SW 1271 (cell line): ENCODE measurements at places on chromosomes 1 and 21.

- no peak for DNase-seq
These were observed 2.4 kb downstream of the CA14 start for GRCh38 chr1:150259758-150260669.

GRCh38 chr21:16154951-16155635, 425.3 kb downstream of the USP25 start:
- DNase-seq, result no peak

- DNase-seq, result no peak
These were observed 31.9 kb downstream of the NEK2 start for GRCh38 chr1:211643324-211644212.

DNA sequence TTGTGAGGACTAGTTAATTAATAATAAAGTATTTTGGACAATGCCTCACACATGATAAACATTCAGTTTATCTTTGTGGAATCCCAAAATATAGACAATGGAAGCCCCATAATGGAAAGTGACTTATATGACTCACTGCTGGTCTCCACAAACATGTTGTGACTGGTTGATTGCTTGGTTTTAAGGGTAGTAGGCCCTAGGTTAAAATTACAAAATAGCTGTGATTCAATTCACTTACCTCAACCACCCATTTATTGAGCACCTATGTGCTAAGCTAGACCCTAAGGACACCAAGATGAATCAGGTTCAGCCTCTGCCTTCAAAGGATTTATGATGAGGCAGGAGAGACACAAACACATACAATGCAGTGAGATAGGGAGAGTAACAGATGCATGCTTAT, 42.4 kb downstream of the KANK4 start:
- DNase-seq, result no peak

GRCh38 chr1:21110163-21110562, 66.5 kb downstream of the EIF4G3 start:
- DNase-seq, result no peak

- DNase-seq, result no peak
These were observed 17.0 kb downstream of the C1orf198 start for GRCh38 chr1:230851291-230851691.

GRCh38 chr1:8317647-8318381, at the start of gene SLC45A1:
Gene SLC45A1, plus strand, starts transcription at chr1:8318114. Its CDS starts 6,216 bp downstream, at chr1:8324330.
- peak; percentile 9 for DNase-seq

DNA sequence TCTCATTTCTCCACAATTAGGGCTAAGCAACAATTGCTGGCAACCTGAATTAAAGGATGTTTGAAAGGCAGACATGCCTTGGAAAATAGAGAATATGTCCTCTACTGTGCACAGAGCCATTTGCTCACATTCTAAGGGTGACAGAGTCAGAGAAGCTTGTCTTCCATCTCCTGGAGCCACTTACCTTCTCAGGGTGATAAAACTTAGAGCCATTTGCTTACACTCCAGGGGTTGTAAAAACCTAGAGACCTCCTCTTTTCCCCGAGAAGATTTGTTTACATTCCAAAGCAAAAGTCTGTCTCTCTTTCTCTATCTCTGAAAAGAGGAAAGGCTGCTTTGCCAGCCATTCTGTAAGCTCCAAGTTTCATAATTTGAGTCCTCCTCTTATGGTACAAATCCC, 61.3 kb downstream of the LBR start:
- no peak for DNase-seq

- no peak for DNase-seq
These were observed 12.3 kb upstream of the HAX1 start for GRCh38 chr1:154260127-154260526.

- DNase-seq, result no peak
These were observed 5.1 kb upstream of the ENAH start for GRCh38 chr1:225658041-225658440.

- no peak for DNase-seq
These were observed 12.1 kb downstream of the ATP5PF start for GRCh38 chr21:25722631-25723030.

DNA sequence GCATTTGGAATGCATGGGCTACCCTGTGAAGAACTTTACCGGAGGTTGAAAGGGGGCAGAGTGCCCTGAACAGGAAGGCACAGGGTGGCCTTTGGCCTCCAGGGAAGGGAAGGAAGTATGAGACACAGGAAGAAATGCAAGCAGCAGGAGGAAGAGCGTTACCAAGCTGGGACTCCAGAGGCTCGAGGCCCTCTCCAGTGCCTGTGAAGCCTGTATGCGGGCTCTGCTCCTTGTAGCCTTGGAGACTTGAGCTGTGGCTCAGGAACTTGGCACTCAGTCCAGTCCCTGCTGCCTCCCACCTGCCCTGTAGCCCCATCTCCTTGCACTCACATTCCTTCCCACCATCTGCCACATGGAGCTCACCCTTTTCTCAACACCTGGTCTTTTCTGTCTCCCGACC, 33.5 kb upstream of the RNF19B start:
- DNase-seq, result no peak

DNA sequence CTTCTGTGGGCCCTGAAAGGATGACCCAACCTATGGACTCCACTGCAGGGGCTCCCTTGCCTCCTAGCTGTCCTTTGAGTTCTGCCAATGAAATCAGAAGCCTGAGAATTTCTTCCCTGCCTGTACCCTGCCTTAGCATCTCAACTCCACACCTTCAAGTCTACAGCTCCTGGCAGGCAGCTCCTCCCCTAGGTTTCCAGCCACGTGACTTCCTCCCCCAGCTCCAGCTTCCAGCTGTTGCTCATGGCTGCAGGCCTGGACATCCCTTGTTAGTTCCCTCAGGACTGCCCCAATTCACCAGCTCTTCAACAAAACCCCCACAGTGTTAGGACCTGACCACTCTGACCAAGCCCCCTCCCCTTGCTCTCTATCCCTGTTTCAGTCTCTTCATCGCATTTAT, 2.4 kb downstream of the RCAN1 start:
- DNase-seq, result no peak

- peak; percentile 16 for DNase-seq
These were observed 45.7 kb downstream of the ACOT7 start for GRCh38 chr1:6347641-6348487.

GRCh38 chr1:247639381-247639981, 34.1 kb downstream of the OR2G3 start:
- DNase-seq, result no peak

GRCh38 chr1:206823727-206824126, 41.7 kb upstream of the IL20 start:
- DNase-seq, result no peak

GRCh38 chr1:206897175-206897574, at the start of gene IL24:
Gene IL24, plus strand, starts transcription at chr1:206897443. Its CDS starts 390 bp downstream, at chr1:206897833.
- no peak for DNase-seq
